NCI-H345 (cell line): ENCODE measurements at places on chromosomes 7 and 10.

DNA sequence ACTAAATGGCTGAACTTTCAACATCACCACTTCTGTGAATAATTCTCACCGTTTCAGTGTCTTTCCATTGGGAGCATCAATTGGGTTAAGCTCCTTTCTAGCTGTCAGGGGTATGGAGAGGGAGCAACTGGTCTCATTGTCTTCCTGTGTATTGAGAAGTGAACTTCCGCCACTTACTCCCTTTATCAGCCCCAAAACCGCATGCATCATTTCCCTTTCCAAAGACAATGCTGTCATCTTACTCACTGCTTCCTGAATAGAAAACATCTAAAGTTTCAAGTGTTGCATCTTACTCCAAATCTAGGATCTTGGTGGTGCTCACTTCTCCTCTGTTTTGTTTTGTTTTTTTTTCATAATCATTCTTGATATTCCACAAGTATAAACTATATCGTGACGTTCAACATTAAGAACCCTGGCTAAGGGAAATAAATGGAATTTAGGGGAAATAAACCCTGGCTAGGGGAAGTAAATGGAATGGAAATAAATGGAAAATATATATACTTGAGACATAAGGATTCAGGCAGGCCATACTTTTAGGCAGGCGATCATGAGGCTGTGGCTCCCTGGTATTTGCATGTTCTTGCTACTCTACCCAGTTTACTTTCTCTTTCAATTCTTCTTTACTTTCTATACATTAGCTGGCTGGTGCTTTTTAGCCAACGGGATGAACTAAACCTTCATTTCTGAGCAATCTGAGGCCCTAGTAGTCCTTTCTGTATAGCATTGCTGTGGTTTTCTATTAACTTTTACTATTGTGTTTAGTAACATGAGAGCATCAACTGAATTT, 371.9 kb downstream of the BMPER start:
- no peak for DNase-seq

DNA sequence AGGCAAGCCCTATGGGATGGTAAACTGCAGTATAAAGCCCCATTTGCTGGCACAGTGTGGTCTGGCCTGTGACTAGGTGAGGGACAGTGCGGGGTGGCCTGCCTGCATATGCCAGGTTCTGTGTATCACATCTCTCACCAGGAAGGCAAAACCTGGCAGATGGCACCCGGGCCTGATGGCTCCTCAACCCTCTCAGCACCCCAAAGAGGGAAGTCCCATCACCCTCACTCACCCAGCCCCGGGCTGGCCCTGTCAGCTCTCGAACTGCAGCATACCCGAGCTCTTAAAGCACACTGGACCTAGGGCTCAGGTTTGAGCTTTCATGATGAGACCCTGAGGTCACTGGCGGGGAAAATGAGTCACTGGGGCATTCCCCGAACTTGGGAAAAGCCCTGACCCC, 130.5 kb downstream of the LHPP start:
- DNase-seq: no peak

DNA sequence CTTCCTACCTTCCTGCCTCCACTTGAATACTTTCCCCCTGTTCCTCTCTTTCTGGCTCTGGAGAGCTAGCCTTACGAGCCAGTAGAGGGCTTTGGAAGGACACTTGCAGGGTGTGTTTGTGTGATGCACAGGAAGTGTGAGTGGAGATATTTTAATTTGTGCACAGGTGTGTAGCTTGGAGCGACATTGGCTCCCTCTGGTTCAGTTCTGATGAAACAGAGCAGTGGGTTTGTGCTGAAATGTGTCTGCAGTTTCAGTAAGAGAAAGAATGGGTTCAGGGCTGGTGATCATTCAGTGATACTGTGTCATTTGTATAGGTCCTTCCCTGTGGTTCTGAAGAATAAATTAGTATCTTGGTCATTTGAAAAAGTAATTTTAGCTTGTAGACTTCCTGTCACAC, 86.9 kb downstream of the SND1 start:
- DNase-seq: no peak

DNA sequence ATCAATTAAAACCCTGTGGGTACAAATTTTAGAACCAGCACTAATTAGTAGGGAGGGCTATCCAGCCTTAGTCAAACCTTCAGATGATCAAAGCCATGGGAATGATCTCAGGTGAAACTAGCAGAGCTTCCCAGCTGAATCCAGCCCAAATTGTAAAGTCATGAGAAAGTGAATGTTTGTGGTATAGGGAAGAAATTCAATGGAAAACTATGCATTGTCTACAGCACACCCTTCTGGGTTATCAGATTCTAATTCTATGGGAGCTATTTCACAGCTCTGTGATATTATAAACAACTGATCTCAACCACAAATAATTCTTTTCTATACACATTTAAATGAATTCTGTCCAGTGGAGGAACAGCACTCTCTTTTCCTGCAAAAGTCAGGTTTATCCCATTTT, 24.6 kb upstream of the BMPER start:
- no peak for DNase-seq

DNA sequence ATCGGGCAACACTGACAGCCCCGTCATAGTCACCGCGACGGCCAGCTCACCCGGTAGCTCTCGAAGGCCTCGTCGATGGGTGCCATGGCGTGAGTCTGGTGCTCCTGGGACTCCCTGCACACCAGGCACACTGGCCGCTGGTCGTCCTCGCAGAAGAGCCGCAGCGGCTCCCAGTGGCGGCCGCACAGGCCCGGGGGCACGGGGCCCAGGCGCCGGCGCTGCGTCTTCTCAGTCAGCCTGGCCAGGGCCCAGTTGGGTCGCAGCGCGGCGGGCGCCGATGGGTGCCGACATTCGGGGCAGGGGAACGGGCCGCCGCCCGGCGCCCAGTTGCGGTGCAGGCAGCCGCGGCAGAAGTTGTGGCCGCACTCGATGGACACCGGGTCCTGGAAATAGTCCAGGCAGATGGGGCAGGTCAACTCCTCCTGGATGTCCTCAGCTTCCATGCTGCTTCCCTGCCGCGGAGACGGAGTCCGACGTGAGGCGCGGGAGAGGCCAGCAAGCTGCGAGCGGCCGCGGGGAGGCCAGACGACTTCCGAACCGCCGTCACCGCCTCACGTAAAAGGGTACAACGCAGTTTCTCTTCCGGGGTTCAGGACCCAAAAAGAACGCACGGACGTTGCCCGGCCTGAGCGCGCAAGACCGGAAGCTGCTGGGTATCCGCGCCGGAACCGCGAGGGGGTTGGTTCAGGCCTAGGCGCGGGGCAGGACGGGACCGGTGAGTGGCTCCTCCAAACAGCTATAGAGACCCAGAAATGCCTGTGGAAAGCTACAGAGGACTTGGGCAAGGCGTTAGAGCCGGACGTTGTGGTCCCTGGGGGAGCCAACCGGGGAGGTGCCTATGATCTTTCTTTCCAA, at the start of gene TRIM4:
Gene TRIM4, minus strand, starts transcription at position 572 of the 855 bp plus-strand sequence. Its CDS starts 129 bp downstream, at position 443.
- DNase-seq: peak; percentile 86

GRCh38 chr7:84811362-84811761, 375.5 kb downstream of the SEMA3D start:
- DNase-seq: no peak
